ENCODE measurements at places on chromosomes 5 and 9.

- DNase-seq = no peak
Measured at GRCh38 chr5:7611518-7611917, 215.6 kb downstream of the ADCY2 start.

- no peak for DNase-seq
Measured at GRCh38 chr9:98532147-98532546, 176.6 kb downstream of the GABBR2 start.

DNA sequence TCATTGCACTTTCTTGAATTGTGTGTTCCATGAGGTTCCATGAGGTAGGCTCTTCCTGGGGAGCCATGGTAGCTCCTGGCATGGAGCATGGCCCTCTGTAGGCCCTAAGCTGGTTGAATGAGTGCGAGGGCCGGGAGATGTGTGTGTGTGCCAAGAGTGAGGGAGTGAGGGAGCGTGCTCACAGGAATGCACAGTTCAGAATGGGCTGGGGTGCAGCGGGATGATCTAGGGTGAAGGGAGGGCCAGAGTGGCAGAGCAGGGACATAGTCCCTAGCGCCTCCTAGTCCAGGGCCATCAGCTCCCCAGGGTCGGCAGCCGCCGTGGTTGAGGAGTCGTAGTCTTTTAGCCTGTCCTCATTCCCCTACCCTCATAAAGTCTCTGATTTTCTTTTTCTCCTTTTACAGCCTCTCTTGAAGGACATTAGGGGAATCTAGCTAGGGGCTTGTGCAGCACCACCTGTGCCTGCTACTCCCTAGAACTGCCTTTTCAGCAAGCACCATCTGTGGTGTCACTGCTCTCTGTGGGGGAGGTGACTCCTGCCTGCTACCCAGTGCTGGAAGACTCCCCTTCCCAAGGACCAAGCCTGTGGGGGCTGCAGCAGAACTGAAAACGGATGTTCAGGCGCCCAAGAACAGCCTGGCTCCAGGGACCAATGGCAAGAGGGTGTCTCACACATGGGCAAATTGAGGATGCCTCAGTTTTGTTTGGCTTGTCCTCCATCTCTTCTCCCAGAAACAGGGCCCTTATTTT is 65.3 kb upstream of the PPARGC1B start:
- DNase-seq = no peak

DNA sequence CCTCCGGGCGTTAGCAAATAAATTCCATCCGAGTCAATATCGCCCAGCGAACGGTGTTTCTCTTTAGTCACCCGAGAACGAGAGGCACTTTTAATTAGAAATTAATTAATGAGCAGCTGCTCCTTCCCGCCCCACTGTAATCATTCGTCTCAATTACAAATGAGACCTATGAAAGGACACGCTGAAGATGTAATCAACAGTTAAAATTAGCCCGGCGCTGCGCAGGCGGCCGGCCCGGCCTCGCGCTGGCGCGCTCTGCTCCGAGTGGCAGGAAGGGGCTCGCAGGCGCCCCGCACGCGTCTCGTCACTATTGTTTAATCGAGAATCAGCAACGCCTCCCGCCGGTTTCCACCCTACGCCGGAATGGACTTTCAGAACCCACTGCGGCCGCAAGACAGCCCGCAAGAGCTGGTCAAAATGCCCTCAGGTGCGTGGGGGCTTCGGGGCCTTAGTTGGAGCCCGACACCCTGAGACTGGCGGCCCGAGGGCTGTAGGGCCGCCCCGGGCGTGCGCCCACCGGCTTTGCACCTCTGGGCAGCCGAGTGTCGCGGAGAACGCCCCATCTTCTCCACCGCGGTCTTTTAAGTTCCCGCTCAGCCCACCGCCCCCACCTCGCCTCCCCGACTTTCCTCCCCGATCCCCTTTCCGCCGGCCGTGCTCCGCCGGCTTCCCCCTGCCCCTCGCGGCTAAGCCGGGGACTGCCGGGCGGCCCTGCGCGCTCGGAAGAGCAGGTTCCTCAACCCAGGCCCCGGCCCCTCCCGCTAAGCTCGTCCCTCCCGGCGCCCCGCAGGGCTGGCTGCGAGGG is 597 bp upstream of the IRX4 start:
- no peak for DNase-seq

- DNase-seq = no peak
Measured at GRCh38 chr5:180526269-180526668, 32.1 kb downstream of the CNOT6 start.

DNA sequence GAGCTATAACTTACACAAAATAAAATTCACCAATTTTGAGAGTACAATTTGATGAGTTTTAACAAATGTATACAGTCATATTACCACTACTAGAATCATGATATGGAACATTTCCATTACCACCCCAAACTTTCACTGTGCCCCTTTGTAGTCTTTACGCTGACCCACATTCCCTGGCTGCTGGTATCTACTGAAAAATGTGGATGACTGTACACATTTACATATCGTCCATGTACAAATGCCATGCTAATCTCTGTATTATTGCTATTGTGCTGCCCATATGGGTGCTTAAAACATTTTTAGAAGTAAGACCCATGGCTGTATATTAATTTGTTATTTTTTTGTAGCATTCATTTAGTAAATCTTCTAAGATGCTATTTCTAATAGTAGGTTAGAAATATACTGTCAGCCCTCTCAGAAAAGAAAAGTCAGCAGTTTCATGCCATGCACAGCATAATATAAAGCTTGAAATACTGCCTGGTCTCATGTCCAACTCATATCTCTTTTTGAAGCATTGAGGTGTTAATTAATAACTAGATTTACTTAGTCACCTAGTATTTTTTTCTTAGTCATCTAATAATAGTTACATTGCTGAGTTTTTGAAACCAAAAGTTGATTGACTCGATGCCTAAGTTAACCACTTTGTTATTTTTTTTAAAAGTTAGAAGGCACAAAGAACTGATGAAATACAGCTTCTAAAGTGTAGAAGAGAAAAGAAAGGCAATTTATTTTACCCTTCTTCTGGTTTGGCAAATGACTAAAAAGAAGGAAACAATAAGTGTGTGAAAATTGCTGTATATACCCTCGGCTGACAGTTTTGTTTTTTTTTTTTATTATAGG is 188.3 kb upstream of the MEF2C start:
- no peak for DNase-seq

GRCh38 chr5:100479079-100479688 is 56.0 kb upstream of the FAM174A start:
- no peak for DNase-seq

DNA sequence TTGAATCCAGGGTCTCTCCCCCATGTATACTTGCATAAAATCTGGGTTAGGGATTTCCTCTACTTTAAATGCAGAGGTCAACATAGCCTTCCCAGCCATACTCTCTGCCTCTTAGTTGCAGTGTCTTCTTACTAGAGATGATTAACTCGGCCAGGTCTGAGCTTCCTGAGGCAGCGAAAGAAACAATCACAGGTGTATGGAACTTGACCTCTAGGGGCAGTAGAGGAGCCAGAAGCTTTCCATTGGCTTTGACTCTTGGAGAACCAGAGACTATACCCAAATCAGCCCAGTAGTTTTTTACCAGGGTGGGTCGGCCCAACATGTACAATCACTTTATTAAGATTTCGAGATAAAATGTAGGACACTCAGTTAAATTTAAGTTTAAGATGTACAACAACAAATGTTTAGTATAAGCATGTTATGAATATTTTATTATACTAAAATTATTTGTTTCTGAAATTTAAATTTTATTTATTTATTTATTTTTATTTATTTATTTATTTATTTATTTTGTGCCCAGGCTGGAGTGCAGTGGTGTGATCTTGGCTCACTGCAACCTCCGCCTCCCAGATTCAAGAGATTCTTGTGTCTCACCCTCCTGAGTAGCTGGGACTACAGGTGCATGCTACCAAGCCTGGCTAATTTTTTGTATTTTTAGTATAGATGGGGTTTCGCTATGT is 48.0 kb upstream of the DMRT3 start:
- DNase-seq = no peak

- no peak for DNase-seq
Measured at GRCh38 chr5:55483885-55484284, 50.9 kb downstream of the PLPP1 start.

GRCh38 chr9:21833090-21833801 is 30.8 kb downstream of the MTAP start:
- DNase-seq = no peak

DNA sequence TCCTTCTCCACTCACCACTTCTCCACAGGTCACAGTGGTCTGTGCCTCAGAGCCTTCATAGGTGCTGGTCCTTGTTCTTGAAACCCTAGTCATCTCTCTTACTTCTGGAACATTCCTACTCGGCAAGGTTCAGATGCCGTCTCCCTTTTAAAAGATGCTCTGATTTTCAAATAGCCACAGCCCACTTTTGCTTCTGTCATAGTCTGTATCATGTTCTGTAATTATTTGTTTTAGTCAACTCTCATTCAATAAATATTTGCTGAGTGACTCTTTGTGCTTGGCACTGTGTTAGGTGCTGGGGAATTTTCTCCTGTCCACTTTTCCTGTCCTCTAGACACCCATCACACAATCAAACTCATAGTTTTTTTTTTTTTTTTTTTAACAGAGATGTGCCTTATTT is 181.3 kb upstream of the IL12B start:
- no peak for DNase-seq

DNA sequence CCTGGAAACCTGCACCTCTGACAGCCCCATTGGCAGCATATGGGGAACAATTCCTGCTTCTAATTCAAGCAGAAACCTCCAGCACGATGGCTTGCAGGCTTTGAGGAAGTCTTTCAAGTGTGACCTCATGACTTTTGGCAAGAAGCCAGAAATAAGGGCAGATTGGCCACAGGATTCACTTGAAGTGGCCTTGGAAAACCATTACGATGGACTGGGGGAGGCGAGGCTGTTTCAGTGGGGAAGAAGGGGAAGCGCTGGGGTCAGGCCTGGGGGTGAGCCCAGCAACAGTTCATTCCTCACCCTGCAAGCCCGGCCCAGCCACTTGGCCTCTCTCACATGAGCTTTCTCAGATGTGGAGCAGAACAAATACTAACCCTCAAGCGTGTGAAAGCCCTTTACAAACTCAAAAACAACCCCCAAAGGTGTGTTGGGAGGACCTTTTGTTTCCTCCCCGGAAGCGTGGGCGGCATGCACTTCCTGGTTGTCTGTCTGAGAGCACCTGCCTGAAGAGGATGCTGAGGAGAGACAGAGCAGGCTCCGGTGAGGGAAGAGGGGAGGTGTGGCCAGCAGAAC is 26.9 kb upstream of the EEIG1 start:
- DNase-seq = peak; percentile 87

DNA sequence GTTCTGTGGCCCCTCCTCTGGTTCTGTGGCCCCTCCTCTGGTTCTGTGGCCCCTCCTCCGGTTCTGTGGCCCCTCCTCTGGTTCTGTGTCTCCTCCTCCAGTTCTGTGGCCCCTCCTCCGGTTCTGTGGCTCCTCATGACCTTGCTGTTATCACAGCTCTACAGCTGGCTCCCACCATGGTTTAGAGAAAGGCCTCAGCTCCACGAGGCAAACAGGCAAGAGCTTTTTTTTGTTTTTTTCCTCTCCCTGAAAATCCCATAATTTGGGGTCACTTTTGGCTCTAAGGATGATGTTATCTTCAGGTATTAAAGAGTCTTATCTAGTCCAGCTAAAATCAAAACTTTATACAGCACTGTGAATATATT is 31.8 kb downstream of the C5orf15 start:
- DNase-seq = no peak

DNA sequence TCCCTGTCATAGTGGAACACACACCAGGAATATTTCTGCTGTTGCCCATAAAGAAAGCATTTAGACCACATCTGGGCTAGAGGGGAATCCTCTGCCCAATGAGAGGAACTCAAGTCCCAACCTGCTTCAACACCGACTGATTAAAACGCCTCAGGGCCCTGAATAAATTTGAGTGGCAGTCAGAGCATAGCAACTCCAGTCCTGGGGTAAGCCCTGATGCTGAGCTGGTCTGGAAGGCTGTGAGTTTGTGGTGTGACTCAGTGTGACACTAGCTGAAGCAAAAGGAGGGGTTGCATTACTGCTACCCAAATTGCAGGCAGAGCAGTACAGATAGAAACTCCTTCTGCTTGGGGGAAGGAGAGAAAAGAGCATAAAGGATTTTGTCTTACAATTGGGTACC is 148.3 kb downstream of the PRDM9 start:
- no peak for DNase-seq

DNA sequence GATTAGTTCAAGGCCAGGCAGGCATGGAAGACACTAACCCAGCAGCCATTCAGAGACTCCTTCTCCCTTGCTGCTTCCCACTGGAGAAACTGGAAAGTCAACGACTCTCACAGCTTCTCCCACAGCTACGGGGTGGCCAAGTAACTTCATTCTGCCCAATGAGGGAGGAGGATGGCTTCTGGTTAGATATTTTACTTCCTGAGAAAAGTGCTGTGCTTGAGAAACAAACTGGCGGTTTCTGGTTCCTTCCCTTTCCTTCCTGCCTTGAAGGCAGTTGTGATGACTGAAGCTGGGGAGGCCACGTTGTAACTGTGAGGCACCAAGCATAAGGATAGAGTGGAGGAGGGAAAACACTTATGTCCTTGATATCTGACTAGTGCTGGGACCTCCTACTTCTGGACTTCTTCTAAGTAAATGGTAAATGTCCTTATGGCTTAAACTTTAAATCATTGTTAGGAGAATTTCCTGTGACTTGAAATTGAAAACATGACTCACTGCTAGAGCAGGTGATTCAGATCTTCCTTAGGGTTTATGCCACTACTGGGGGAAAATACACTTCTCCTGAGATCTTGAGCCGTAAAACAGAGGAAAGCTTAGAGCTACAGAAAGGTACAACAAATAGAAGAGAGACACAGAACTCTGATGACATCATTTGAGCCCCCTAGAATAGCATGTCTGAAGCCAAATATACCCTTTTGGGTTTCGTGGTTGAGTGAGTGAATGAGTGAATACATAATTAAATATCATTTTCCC is 3.1 kb upstream of the GNPDA1 start:
- DNase-seq = peak; percentile 24
